ENCODE measurements at places on chromosomes 11 and 22. TPM values are rescaled to one million over a fixed set of nuclear protein-coding genes. Genes with fewer than 3 reads are reported as not detected.

The C11orf52 gene
- not detected for total RNA-seq

- no peaks in the 10 kb centered on the region for H3K36me3 ChIP-seq
- H3K27me3 ChIP-seq, result no peaks in the 10 kb centered on the region
- H3K4me1 ChIP-seq, result no peaks in the 10 kb centered on the region
- H3K27ac ChIP-seq, result no peak overlapping the region
- no peak overlapping the region for H3K4me3 ChIP-seq
These were observed 39.4 kb downstream of the PC start for GRCh38 chr11:66918741-66919140.

- H3K27me3 ChIP-seq, result no peaks in the 10 kb centered on the region
- no peaks in the 10 kb centered on the region for H3K4me1 ChIP-seq
- no peak overlapping the region for H3K27ac ChIP-seq
- DNase-seq, result no peak
These were observed 3.1 kb downstream of the TP53AIP1 start for GRCh38 chr11:128939591-128939990.

The SMTNL1 gene
- not detected for total RNA-seq

- H3K4me3 ChIP-seq, result peak within 1 kb of the TSS; percentile 98
- H3K4me1 ChIP-seq, result peaks cover 36% of the 10 kb centered on the region
- H3K27me3 ChIP-seq, result peaks cover 10% of the 10 kb centered on the region
- no peak within 1 kb of the TSS for H3K27ac ChIP-seq
- peaks cover 7% of the 10 kb centered on the region for H3K36me3 ChIP-seq
These were observed at the start of gene ACTN3 for GRCh38 chr11:66546368-66546965. Gene ACTN3 (plus strand): TSS chr11:66546903. CDS start chr11:66546938, 35 bp downstream.

DNA sequence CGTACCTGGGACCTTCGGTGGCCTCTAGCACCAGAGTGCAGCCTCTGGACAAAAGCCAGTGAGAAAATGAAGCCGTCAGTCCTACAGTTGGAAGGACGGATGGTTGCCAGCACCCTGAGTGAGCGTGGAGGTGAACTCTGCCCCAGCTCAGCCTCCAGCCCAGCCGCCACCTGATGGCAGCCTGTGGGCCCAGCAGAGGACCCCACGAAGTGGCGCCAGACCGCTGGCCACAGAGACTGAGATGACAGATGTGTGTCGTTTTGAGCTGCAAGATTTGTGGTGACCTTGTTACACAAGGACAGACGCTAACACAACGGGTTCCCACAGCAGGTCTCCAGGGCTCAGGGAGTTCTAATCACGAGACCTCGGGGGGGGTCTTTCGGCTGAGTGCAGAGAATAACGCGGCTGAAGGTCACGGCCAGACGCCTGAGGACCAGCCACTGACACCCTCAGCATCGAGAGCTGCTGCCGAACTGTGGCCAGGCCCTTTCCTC lies 75.0 kb downstream of the BRD1 start:
- DNase-seq, result no peak
- H3K4me1 ChIP-seq, result no peaks in the 10 kb centered on the region
- H3K27ac ChIP-seq, result no peak overlapping the region
- no peak overlapping the region for H3K4me3 ChIP-seq
- H3K27me3 ChIP-seq, result no peaks in the 10 kb centered on the region
- peaks cover 2% of the 10 kb centered on the region for H3K36me3 ChIP-seq
